ENCODE measurements at places on chromosomes 7 and 10. TPM values are rescaled to one million over a fixed set of nuclear protein-coding genes. Genes with fewer than 3 reads are reported as not detected.

GRCh38 chr7:116940689-116941370 lies 12.5 kb upstream of the ST7 start:
- no peak for DNase-seq

GRCh38 chr10:132577350-132578003 lies 39.9 kb downstream of the INPP5A start:
- DNase-seq, result no peak

DNA sequence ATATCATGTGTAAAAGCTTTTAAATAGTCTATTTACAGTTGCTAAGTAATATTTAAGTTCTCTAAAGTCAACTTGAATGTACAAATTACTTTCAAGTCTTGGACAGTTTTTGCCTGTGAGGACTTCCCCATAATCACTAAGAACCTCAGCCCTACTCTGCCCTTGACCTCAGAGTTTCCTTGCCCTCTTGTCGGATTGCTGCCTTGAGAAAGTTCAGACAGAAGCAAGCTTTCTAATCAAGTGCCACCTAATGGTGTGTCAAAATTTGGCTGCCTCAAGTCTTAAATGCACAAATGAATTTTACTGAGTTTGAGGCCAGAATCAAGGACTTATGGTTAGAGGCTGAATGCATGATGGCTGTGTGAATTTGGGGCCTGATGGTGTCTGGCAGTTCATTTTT lies 88.3 kb upstream of the KAT6B start:
- no peak for DNase-seq

- DNase-seq, result no peak
Observed at GRCh38 chr7:115409682-115410433, 488.0 kb downstream of the MDFIC start.

GRCh38 chr7:159107161-159107892 lies 37.3 kb downstream of the VIPR2 start:
- no peak for DNase-seq

DNA sequence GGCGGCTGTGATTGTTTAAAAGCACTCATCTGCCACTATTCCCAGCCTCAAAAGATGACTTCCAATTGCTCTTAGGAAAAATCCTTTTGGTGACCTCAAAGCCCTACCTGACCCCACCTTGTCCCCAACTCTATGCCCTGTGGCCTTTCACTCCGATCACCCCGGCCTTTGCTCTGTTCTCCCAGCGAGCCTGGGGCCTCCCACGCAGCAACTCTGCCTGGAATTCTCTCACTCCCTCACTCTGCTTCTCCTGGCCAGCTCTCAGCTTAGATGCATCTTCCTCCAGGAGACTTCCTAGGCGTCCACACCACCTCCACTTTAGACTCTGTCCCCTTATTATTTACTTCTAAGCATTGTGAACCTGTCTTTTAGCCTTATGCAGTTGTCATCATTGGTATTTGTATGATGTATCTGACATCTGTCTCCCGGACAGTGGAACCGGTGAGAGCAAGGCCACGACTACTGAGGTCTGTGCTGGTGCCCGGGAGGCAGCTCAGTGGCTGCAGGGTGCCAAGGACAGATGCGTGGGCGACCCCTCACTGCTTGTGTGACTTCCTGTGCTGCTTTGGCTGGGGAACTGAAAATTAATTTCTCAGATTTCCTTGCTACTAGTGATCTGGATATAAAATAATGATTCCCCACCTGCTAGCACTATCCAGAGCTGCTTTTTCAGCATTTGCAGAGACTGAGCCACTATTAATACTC lies 63.0 kb downstream of the PIP4K2A start:
- DNase-seq, result no peak

Gene EGFR
- 34.0 TPM for polyA plus RNA-seq

Gene PNLIPRP3
- not detected for polyA plus RNA-seq

All from BJ (cell line).